Natural killer cell (primary cell): ENCODE measurements at places on chromosomes 3 and 15.

DNA sequence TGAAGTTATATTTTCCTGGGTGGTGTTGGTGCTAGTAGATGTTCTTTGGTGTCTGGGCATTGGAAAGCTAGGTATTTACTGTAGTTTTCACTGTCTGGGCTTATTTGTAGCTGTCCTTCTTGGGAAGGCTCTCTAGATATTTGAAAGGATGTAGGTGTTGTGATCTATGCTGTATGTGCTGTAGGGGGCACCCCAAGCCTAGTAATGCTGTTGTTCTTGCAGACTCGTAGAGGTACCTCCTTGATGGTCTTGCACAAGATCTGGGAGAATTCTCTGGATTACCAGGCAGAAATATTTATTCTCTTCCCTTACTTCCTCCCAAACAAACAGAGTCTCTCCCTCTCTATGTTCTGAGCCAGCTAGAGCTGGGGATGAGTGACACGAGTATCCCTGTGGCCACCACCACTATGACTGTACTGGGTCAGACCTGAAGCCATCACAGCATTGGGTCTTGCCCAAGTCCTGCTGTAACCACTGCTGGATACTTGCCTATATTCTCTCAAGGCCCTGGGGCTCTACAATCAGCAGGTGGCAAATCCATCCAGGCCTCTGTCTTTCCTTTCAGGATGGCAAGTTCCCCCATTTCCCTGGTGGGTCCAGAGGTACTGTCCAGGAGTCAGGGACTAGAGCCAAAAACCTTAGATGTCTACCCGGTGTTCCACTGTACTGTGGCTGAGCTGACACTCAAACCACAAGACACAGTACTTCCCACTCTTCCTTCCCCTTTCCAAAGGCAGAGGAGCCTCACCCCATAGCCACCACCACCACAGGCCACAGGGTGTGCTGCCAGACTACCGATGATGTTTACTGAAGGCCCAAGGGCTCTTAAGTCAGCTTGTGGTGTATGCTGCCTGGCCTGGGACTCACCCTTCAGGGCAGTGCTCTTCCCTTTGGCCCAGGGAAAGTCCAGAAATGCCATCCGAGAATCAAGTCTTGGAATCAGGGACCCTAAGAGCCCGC is 195.2 kb upstream of the DPPA4 start:
- DNase-seq = no peak

GRCh38 chr3:126663257-126663656 is 8.3 kb upstream of the TXNRD3 start:
- no peak for DNase-seq

DNA sequence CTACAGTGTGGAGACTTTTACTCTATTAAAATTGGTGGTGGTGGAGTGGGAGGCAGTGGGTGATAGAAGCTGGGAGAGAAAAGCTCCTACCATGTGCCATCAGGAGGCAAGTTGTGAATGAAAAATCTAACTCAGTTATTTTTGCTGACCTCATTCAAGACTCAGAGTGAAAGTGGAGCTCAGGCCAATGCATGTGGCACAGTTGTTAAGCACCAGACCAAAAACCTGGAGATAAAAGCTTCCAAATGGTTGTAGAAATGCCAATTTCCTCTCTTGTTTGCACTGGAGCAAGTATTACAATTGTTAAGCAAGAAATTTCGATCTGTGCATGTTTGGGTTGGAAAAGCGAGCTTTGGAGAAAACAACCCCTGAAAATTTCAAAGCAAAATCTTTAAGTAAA is 81.5 kb upstream of the PRICKLE2 start:
- no peak for DNase-seq

DNA sequence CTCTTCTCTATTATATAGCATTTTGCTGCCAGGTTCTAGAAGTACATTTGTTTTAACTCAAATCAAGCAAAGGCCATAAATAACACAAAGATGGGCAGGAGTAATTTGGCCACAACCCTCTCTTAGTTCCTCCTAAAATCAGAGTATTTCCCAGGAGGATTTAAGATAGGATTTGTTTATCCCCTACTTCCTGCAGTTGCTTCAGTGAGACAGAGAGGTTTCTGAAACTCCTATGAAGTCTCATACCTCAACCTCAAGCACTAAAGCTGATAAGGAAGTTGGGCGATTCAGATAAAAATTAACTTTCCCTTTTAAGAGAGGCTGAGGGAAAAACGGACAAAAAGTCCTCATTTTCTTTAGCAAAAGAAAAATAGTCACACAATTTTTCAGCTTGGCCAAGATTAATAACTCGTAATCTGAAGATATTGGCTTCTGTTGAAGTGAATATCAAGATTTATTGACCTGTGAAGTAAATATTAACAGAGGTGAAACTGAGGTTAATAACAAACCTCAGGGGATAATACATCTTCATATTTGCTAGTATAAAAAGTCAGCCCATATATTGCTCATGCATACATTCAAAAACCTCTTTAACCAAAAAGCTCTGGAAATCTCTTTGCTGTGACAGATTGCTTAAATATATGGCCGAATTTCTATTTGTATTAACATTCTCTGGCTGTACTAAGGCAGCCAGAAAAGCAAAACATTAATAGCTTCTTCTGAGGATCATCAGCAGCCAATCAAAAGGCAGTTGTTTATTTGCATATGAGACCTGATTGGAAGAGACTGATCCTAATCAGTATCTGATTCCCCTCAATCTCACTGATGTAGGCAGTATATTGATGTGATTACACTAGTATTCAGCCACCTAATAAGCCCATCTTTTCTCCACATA is 90.6 kb upstream of the GADL1 start:
- no peak for DNase-seq

GRCh38 chr3:175980486-175981090 is 1121.5 kb downstream of the NAALADL2 start:
- no peak for DNase-seq

DNA sequence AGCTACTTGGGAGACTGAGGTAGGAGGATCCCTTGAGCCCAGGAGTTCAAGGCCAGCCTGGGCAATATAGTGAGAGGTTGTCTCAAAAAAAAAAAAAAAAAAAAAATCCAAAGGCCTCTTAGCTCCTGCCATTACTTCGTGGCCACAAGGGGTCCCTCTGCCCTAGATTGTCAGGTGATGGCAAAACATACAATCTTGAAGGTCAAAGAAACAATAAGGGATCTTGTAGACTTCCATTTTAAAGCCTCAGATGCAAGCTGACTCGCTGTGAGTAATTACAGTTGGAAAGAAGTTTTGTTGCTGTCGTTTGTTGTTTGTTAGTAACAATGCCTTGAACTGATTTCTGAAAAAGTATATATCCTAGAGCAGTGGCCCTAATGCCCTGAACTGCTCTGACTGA is 55.9 kb upstream of the PLCL2 start:
- DNase-seq = peak; percentile 22

DNA sequence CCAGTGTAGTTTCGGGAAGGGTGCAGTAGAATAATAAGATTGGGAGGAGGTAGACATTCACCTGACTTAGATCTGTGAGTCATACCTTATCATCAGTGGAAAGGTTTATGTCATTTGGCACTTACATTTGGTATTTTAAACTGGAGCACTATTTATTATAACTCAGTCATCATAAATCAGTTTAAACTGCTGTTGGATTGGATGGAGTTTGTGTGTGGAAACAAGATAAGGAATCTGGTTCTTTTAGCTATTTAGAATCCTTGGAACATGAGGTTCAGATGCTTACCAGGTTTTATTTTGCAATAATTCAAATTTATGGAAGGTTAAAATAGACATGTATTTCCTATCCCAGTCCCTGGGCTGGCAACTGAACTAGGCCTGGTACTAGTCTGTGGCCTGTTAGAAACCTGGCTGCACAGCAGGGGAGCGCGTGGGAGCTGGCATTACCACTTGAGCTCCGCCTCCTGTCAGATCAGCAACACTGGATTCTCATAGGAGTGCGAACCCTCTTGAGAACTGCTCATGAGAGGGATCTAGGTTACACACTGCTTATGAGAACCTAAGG is 34.5 kb downstream of the ZFAND6 start:
- DNase-seq = peak; percentile 6

DNA sequence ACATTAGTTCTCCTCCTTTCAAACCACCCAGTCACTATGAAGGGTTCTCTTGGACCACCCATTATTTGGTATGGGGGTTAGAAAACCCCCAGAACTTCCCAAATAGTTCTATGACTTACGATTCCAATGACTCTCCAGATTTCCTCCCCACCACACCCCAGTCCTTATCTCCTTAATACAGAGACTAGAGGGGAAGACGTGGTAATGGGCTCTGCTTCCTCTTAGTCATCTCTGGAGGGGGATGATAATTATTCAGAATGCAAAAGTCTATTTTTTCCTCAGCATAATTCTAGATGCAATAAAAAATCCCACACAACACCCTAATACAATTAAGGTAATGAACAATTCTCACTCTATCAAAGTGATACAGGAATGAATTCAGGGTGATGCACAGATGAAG is 48.9 kb upstream of the CFAP161 start:
- DNase-seq = no peak

GRCh38 chr3:102194001-102194400 is 240.8 kb upstream of the ZPLD1 start:
- DNase-seq = no peak

DNA sequence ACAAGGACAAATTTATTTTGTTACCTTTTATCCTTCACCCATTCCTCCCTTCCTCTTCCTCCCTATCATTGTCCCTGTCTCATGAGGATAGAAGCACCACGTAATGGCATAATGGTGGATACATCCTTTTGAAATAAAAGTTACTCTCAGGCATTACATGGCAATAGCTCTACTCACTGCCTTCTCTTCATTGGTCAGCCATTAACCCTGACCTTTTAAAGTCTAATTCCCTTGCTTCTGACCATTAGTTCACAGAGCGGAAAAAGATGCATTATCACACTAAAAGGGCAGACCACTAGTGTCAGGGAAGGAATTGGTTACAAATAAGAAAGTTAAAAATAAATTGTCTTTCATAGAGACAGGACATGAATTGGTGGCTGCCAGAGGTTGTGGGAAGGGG is 54.6 kb upstream of the EIF1B start:
- DNase-seq = no peak
